ENCODE measurements at places on chromosomes 6 and 20.
A peak's percentile ranks its signal among the peaks of the same experiment; 100 is the strongest.

- no peak for DNase-seq
Observed at GRCh38 chr20:40813029-40813431, 124.0 kb upstream of the MAFB start.

GRCh38 chr6:34679552-34680253, 16.9 kb downstream of the ILRUN start:
- DNase-seq, result no peak

DNA sequence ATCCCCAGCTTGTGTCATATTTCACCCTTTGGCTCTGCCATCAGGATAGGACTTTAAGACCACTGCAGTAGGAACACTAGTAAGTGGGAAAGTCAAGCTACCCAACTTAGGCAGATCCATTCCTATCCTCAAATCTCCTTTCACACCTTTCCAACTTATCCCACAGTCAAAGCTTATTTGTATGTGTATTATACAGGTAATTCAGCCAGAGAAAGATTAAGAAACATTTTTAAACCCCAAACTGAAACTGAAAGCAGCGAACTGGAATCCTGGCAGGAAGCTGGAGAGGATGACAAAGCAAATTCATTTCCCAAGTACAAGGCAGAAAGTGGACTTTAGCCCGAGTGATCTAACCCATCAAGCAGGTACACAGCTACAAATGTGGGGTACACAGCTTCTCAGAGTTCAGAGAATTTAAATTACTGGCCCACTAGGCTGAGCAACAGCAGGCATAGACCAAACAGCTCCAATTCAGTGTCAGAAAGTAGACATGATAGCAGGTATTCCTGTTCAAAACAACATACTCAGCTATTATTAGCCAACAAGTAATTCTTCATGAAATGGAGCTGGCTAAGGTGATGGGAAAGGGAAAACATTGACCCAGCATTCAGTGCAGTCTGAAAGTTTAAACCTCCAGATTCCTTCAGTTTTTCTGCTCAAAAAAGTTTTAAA, 39.1 kb downstream of the ILRUN start:
- DNase-seq, result peak; percentile 83

- DNase-seq, result no peak
Observed at GRCh38 chr20:60262967-60263603, 304.9 kb downstream of the CDH26 start.

DNA sequence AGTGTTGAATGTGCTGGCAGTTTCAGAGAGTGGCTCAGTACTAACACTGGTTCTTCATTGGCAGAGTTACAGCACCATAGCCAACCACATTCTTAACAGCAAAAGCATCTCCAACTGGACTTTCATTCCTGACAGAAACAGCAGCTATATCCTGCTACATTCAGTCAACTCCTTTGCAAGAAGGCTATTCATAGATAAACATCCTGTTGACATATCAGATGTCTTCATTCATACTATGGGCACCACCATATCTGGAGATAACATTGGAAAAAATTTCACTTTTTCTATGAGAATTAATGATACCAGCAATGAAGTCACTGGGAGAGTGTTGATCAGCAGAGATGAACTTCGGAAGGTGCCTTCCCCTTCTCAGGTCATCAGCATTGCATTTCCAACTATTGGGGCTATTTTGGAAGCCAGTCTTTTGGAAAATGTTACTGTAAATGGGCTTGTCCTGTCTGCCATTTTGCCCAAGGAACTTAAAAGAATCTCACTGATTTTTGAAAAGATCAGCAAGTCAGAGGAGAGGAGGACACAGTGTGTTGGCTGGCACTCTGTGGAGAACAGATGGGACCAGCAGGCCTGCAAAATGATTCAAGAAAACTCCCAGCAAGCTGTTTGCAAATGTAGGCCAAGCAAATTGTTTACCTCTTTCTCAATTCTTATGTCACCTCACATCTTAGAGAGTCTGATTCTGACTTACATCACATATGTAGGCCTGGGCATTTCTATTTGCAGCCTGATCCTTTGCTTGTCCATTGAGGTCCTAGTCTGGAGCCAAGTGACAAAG, 17.0 kb upstream of the ADGRF4 start:
- no peak for DNase-seq

DNA sequence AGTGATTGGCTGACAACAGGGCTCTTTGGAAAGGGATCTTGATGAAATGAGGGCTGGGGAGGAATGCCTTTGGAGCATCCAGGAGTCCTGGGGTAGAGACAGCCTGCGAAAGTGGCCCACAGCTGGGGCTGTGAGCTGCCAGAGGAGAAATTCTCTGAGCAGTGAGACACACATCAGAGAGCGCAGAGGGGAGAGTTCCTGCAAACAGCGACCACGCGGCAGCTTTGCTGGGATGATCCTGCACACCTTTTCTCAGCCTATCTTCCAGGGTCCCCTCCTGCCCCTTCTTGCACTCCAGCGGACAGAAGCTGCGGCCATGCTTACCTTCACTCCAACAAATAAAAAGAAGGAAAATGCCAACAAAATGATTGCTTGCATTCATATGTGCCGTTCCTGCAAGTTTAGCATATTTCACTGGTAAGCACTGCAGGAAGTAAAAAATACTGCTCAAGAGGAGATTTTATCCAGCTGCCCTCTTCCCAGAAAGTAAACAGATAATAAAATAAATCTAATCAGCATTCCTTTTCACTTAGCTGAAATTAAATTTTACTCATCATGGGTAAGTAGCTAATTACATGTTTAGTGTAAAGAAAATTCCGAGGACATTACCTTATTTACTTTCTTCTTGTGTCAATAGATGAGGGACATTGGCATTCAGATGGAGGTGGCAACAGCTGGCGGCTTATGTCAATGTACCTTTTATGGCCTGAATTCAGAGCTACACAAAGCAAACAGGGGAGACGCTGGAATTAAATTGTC, 339.9 kb upstream of the ARID1B start:
- DNase-seq, result no peak

DNA sequence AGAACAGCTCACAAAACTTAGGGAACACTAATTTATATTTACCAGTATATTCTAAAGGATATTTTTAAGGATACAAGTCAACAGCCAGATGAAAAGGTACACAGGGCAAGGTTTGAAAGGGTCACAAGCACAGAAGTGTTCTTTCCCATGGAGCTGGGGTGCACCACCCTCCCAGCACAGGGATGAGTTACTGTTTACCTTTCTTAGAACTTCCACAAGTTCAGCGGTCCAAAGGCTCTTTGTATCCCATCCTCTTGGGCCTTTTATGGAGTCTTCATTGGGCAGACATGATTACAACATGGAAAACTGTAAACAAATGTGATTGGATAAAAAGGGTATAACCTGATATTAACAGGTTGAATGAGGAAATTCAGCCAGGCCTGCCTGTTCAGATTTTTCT, 1.1 kb upstream of the IL17F start:
- no peak for DNase-seq

DNA sequence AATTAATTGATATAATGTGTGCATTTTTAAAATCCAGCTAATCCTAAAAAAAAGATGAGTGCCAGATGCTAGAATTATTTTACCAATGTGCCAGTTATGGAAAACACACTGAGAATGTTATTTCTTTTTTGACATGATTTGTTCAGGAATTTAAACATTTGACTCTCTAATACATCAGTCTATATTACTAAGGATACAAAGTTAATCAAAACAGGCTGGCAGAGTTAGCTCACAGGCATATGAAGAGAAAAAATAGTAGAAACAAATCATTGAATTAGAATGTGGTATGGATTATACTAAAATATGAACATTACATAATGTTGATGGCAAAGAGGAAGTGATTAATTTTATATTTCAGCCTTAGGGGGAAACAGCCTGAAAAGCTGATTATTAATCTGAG, 368.3 kb upstream of the GJE1 start:
- no peak for DNase-seq
